ENCODE measurements at places on chromosomes 4 and X.

GRCh38 chr4:72319601-72320021 lies 249.4 kb downstream of the ADAMTS3 start:
- DNase-seq: no peak

DNA sequence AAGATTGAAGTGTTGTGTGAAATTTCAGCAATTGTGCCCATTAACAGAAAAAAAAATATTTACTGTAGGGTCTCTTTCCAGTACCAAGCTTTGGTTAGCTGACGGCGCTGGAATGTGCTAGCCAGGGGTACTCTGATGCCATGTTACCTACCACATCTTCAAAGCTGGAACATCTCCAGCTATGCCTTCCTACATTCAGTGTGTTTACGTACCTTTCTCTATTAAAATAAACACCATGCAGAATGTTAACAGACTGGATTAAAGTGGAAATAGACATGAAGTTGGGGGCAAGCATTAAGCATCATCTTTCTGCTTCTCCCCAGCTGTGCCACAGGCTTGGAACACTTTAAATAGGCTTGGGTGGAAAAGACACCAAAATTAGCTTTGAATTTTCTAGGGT lies 65.9 kb downstream of the USP38 start:
- DNase-seq: no peak

DNA sequence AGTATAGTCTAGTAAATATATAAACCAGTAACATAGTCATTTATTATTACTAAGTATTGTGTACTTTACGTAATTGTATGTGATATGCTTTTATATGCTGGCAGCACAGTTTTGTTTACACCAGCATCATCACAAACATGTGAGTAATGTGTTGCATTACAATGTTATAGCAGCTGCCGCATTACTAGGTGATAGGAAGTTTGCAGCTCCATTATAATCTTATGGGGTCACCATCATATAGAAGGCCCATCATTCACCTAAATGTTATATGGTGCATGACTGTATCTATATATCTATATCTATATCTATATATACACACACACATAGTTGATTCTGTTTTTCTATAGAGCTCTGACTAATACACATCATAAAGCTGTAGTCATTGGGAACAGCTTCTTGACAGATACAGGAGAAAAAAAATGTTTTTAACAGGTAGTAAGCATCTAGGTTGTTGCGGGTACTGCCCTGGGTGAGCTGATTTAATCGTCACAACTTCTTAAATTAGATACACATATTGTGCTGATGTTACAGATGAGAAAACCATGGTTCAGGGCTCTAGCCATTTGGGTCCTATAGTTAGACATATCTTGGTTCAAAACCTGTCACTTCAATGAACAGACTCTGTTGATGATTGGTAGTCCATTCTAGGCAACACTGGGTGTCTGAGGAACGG lies 77.9 kb downstream of the CLNK start:
- DNase-seq: no peak

- DNase-seq: no peak
These were observed 99.9 kb downstream of the ENPP6 start for GRCh38 chr4:184117662-184118199.

- no peak for DNase-seq
These were observed 648.0 kb downstream of the UBE2NL start for GRCh38 chrX:144531877-144532276.

- DNase-seq: no peak
These were observed 21.8 kb upstream of the TNIP3 start for GRCh38 chr4:121185960-121186359.

DNA sequence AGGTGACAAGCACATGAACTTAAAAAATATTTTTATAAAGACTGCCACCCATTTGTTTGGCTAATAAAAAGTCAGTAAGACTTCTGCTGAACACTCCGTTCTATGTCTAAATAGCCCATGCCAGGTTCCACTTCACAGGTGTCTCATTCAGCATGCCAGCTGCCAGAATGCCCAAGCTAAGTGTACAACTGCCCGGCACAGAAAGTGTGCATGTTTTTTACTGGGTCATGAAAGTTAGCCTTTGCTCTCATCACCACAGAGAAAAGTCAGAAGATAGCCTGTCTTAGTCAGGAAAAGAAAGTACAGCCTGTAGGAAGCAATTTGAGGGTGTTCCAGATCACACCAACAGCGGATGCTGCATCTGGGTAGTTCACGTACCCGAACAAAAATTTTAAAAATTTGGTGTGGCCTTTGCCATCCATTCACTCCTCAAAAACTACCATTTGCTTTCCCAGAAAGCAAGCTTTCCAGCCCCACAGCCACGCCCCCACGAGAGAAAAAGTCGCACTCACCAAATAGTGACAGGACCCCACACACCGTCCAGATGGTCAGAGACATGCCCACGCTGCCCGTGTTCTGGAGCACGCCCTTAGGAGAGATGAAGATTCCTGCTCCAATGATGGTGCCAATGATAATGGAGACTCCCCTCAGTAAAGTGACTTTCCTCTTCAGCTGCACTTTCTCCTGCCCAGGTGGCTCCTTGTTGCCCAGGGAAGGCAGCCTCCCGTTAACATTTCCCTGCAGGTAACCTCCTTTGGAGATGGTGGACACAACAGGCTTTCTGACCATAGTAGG lies 671 bp downstream of the SLC7A11 start:
- DNase-seq: peak; percentile 72

DNA sequence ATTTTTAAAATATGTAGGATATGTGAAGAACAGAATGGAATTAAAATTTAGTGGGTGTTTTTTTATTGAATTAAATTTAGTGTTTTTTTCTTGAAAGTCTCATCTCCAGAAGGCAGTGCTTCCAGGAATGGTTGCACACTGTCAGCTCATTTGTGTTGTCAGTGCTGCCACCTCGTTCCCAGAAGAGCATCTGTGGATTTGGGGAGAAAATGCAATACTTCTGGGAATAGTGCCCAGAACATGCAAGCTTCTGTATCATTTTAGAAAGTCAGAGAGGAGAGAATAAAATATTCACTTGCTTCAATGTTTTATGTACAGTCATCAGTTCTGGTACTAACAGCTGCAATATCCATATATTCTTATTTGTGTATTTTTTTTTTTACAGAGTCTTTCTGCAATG lies 608.8 kb downstream of the PCDH7 start:
- no peak for DNase-seq

- DNase-seq: peak; percentile 86
These were observed 9.9 kb downstream of the MMRN1 start for GRCh38 chr4:89904524-89904923.

DNA sequence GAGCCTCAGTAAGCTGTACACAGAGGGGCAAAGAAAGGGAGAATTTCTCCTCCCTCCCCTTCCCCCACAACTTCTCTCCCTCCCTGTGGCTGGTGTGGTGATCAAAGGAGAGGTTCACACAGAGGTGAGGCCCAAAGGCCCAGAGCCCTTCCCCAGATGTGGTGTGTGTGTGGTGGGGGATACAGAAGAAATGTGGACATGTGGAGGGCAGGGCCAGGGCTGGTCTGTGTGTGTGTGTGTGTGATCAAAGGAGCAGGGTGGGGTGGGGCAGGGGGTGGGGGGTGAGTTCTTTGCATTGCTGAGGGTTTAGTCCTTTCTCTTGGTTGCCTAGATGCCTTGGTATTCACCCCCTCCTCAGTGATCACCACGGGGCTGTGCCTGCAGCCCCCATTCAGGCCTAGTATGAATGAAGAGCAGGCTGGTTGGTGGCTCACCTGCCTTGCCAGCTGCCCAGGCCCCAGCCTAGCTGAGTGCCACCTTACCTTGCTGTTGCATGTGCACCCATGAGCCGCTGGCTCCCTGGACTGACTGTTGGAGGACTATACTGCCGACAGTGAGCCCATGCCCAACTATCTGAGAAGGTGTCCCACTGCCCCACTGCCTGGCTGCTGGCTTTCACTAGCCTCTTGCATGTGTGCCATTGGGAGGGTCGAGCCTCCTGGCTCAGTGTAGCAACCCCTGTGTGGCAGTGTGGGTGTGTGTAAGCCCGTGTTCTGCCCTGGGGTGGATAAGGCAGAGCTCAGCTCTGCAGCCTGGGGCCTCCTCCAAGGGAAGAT lies 101.9 kb downstream of the EFNB1 start:
- no peak for DNase-seq

DNA sequence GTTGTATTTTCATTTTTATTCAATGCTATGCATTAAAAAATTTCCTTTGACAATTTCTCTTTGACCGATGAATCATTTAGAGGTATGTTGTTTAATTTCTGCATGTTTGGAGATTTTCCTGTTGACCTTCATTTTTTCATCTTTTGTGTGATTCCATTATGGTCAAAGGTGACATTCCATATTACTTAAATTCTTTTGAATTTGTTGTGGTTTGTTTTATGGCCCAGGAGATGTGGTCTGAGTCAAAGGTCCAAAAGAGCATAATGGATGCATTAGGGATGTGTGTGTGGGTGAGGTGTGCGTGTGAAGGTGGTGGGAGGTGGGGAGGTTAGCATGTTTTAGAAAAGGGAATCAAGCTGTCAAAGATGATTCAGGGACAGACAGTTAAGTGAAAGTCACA lies 76.0 kb upstream of the GIMD1 start:
- DNase-seq: no peak

- no peak for DNase-seq
These were observed 89.8 kb downstream of the UCHL1 start for GRCh38 chr4:41346306-41347061.

GRCh38 chrX:49171752-49172279 lies at the start of gene PLP2:
Gene PLP2 (plus strand): TSS chrX:49171898. CDS start chrX:49172001, 103 bp downstream.
- peak; percentile 79 for DNase-seq

GRCh38 chrX:81120936-81121371 lies 80.8 kb downstream of the HMGN5 start:
- peak; percentile 5 for DNase-seq

DNA sequence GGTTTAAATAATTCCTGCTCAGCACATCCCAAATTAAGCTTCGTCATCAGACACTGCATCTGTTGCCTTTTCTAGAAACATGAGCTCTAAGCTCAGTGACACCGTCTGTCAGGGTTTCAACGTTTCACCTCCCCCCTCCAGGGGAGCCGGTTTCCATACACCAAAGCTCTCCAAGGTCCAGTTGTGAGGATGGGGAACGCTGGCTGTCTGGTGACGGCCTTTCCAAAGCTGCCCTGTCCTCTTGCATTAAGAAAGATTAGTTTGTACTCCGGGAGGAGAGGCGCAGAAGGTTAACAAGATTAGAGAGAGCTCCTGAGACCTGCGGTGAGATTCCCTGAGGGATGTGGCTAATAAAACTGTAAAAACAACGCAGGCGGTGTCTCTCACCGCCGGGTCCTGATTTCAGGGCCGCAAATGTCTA lies 43.2 kb downstream of the ASMT start:
- DNase-seq: no peak

DNA sequence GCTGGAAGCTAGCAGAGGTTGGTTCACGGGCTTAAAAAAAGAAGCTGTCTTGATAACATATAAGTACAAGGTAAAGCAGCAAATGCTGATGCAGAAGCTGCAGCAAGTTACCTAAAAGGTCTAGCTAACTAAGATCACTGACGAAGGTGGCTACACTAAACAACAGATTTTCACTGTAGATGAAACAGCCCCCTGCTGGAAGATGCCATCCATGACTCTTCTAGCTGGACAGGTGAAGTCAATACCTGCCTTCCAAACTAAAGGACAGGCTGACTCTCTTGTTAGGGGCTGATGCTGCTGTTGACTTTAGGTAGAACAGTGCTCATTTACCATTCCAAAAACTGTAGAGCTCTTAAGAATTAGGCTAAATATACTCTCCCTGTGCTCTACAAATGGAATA lies 99.5 kb downstream of the FBXW7 start:
- DNase-seq: no peak

DNA sequence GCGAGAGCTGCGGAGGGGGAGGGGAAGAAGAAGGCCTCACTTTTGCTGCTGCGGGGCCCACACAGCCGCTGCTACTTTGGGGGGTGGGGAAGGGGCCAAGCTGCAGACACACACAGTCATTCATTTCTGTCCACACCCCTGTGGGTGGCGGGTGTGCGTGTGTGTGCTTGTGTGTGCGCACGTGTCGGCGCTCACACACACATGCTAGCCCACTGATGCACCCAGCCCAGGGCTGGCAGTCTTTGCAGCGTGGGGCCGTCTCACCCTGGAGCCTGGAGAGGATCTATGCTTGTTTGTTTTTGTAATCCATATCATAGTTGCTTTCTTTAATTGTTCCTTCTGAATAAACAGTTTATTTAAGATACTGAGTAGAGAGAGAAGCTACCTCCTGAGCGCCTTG lies 4.0 kb downstream of the DUSP9 start:
- DNase-seq: no peak
